ENCODE measurements at places on chromosomes 3 and 15.

DNA sequence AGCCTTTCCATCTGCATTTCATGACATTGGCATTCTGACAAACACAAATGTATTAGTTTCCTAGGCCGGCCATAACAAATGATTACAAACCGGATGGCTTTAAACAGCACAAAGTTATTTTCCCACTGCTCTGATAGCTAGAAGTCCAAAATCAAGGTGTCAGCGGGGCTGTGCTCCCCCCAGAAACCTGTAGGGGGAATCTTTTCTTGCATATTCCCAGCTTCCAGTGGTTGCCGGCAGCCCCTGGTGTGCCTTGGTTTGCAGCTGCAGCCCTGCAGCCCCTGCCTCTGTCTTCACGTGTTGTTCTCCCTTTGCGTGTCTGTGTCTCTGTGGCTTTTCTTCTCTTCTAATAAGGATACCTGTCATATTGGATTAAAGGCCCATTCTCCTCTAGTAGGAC is 79.0 kb upstream of the CDV3 start:
- peak; percentile 7 for DNase-seq

- no peak for DNase-seq
Observed at GRCh38 chr15:42059661-42060476, 34.5 kb downstream of the PLA2G4D start.

- no peak for DNase-seq
Observed at GRCh38 chr3:20914310-20914709, 728.3 kb upstream of the SGO1 start.

GRCh38 chr15:67746022-67746421 is 79.3 kb upstream of the SKOR1 start:
- DNase-seq, result peak; percentile 59

DNA sequence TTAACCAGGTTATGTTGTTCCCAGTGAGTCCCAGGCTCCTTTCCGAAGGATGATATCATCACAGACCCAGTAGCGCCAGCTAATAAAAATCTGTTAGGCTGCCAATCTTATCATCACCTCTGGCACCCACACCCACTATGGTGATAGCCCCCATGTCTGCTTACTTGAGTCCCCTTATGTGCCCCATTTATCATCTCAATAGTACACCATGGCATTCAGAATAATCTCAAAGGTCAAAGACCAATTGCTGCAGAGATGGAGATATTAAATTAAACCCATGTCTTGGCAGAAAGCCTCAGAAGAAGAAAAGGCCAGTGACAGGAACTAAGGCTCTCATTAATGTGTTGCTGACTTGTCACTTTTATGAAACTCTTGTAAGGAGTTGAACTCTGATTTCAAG is 32.8 kb downstream of the CPNE4 start:
- DNase-seq, result no peak
